Spinal cord (tissue), 10 donors: ENCODE measurements at places on chromosomes 7 and 10.

DNA sequence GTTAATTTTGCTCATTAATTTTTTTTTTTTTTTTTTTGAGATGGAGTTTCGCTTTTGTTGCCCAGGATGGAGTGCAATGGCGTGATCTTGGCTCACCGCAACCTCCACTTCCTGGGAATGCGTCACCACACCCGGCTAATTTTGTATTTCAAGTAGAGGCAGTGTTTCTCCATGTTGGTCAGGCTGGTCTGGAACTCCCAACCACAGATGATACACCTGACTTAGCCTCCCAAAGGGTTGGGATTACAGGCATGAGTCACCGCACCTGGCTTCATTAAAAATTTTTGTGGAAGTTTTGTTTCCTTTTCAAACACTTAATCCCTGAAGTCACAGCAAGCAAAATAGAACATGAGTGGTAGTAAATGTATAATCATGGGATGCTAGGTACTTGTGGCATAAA is 857.2 kb upstream of the PHF14 start:
- no peak for DNase-seq

- DNase-seq, result no peak
Measured at GRCh38 chr10:52066383-52066782, 247.7 kb upstream of the DKK1 start.

GRCh38 chr7:45699015-45699309 is 124.8 kb downstream of the ADCY1 start:
- no peak for DNase-seq

- DNase-seq, result no peak
Measured at GRCh38 chr10:11177926-11178471, 160.3 kb downstream of the CELF2 start.
